Activated T-cell treated with anti-CD3 and anti-CD28 coated beads for 1 hour (primary cell): ENCODE measurements at places on chromosomes 12 and 14.

GRCh38 chr12:3336606-3337311, 154.2 kb upstream of the PRMT8 start:
- DNase-seq = no peak

DNA sequence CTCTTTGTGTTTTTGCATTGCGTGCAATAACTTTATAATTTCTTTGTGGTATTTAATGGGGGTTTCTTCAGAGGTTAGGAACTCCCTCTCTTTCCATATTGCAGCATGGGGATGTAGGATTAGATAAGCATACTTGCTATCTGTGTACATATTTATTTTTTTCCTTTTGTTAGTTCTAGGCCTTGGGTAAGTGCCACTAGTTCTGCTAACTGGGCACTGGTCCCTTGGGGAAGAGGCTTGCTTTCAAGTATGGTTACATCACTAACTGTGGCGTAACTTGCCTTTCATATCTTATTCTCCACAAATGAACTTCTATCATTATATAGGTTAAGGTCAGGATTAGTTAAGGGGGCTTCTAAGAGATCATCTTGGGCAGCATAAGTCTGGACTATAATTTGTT, 31.5 kb upstream of the SLCO1B3 start:
- DNase-seq = no peak

DNA sequence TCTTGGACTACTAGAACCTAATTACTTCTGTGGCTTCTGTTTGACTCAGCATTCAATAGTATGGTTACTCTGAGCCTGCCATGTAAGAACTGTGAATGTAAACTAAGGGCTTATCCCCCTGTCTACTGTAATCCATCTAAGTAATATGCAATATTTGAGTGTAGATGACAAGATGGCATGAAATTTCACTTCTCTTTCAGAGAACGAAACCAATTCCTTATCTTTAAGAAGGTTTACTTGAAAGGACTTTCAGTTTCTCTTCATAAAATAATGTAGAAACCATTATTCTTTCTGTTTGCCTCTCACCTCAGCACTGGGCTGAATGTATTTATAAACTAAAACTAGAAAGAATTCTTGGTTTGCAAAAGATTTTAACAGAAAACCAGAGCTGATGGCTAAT, 60.4 kb upstream of the ARID2 start:
- DNase-seq = no peak

DNA sequence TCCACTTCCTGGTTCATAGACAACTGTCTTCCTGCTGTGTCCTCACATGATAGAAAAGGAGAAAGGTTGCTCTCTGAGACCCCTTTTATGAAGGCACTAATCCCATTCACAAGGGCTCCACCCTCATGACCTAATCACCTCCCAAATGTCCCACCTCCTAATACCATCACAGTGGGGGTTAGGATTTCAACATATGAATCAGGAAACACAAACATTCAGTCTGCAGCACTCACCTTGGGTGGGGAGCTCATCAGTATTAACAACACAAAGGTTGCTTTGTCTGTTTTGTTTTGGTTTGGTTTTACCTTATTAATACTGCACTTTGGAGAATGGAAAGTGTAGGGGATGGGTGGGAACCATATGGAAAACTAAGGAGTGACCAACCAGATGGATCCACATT, 10.5 kb upstream of the SMCO2 start:
- no peak for DNase-seq

DNA sequence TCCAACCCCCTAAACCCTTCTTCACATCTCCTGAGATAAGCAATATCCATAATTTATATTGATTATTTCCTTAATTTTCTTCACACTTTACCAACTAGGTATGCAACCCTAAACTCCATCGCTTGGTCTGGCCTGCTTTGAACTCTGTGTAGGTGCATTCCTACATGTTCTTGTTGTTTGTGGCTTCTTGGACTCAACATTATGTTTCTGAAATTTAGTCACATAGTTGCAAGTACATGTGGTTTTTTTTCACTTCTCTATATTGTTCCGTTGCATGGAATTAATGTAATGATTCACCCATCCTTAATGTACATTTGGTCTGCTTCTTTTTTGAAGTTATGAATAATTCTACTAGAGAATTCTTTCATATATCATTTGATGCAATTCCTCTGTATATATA, 1.6 kb upstream of the TAS2R30 start:
- no peak for DNase-seq

DNA sequence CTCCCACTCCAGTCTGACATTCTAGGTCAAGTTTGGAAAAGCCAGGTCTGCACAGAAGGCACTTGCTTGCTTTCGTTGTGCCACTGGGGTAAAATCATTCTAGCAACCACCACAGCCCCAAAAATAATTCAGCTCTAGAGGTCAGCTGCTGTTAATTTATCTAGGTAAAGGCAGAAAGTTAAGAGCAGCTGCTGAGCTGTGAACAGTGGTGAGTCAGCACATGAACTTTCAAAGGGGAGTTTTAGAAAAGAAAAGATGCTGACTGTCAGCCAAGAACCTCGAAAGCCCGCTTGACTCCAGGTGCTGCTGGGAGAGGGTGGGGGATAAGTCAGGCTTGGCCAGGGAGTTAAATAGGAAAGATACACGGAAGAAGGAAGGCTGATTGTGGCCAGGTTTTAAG, 12.7 kb downstream of the CCDC197 start:
- no peak for DNase-seq

GRCh38 chr12:39883411-39883810, 222.5 kb downstream of the SLC2A13 start:
- no peak for DNase-seq

DNA sequence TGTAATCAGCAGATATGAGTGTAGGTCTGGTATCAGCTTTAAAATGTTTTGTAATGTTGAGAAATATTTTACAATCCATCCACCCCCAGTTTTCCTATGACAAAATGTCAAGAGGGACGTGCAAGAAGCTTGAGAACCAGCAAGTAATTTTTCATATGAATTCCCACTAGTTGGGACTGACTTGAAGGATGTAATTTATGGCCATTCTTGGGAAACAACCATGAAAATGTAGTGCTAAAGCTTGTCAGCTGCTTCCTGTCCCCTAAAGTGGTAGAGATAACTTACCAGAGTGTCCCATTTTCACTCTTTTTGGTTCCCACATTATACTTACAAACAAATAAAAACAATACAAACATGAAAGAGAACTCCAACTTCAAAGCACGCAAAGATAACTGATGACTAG, 63.9 kb downstream of the RERG start:
- no peak for DNase-seq

DNA sequence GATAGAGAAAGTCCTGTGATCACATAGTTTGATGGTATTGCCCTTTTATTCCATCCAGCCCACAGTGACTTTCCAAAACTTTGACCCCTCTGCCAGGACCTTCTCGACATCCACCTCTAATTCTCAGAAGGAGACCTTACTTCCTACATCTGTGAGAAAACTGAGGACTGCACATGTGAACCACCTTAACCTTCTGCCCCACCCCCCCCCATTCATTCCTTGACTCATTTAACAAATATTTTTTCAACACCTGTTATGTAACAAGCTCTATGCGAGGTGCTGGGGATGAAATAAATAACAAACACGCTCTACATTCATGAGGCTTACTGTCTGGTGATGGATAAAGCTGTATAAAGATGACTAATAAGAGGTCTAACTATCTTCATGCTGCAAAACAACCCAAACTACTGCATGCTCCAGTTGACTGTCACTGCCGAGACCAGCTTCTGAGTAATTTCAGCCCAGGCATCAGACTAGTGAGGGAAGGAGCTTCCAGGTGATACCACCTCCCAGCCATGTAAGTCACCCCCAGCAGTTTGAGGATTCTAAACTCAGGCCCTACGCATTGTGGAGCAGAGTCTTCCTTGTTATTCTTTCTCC, 1.9 kb upstream of the HAL start:
- DNase-seq = no peak

GRCh38 chr14:104392396-104393198, 187.0 kb upstream of the C14orf180 start:
- no peak for DNase-seq

- no peak for DNase-seq
These were observed 57.1 kb downstream of the SPTLC2 start for GRCh38 chr14:77559381-77559780.

GRCh38 chr14:33678005-33678404, 272.9 kb downstream of the EGLN3 start:
- no peak for DNase-seq

- DNase-seq = no peak
These were observed 6.4 kb upstream of the TBPL2 start for GRCh38 chr14:55446833-55447232.

DNA sequence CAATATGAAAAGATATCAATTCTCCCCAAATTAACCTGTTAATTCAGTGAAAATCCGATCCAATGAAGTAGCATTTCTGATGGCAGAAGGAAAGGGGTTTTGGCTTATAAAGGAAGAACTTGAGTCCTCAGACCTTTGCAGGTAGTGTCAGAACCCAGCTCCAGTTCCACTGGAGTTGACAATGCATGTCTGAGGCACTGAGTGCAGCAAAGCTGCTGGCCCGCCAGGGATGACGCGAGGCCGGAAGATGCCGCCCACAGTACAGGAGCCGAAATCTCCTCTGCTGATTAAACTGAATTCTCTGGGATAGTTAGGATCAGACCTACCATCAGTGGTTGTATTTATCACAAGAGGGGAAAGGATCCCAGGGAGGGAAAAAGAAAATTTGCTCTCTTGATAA, 220.7 kb downstream of the MSRB3 start:
- no peak for DNase-seq

DNA sequence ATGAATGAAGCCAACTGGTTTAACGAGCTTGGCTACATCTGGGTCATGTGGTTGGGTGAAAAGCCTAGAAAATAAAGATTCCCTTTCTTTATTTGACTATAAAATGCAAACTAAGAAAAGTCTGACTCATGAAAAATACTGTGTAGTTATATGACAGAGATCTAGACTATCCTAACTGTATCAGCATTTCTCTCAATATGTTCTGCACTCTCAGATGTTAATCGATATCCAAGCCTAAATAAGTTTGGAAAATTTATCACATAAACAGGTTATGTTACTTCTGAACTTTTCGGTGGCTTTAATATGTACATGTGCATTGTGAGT, 133.1 kb downstream of the DAAM1 start:
- DNase-seq = no peak

DNA sequence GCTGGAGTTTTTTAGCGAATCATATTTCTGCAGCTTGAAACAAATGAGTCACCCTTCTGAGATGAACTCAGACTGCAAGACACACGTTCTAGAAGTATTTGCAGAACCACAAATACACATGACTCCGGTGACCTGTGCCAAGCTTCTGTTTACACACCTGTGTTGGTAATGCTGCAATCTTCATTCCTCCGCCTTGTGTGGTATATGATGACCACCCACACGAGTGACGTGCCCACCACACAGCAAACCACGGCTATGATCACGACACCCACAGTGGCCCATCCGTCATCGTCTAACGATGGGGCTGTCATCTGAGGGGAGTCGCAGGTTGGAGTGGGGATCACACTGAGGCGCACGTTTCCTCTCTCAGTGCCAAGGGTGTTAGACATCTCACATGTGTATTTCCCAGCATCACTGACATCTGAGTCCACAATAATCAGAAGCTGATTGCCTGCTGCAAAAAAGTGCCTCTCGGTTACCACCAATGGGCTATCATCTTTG, 43.0 kb downstream of the LRIG3 start:
- no peak for DNase-seq

DNA sequence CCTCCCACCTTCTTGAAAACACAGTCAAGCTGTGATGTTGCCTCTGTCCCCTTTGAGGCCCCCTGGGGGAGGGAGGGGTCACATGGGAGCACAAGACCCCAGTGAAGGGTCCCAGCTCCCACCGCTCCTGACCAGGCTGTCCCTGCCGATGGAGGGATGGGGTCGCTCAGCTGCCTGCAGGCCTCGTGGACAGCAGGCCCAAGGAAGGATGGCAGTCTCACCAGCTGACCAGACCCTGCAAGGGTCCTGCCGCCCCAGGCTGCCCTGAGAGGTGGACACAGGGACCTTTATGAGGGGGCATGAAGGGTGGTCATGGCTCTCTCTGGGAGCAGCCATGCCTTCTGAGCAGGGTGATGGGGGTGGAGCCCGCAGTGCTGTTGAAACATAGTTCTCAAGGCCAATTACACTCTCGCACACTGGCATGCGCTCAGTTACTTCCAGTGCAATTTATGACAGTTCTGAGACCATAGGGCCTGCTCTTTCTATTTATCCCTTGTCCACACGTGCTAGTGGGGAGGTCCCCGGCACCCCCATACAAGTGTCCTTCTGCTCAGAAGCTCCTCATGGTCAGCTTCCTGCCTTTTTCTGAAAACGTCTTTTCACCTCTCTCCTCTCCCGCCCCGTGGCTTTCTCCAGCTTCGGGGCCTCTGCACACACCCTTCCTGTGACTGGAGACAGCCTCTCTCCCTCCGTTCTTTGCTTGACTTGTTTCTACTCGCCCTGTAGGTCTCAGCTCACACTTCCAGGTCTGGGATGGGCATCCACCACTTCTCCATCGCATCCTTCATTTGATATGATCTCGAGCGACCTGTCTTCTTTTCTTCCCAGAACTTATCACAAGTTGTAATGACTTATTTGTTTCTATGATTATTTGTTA, 313.1 kb downstream of the ADGRD1 start:
- no peak for DNase-seq

- no peak for DNase-seq
These were observed 77.9 kb downstream of the SPATA7 start for GRCh38 chr14:88463318-88463717.

GRCh38 chr12:6987956-6988553, 17.3 kb downstream of the EMG1 start:
- no peak for DNase-seq

- DNase-seq = no peak
These were observed 20.6 kb upstream of the PYGL start for GRCh38 chr14:50964683-50965390.

DNA sequence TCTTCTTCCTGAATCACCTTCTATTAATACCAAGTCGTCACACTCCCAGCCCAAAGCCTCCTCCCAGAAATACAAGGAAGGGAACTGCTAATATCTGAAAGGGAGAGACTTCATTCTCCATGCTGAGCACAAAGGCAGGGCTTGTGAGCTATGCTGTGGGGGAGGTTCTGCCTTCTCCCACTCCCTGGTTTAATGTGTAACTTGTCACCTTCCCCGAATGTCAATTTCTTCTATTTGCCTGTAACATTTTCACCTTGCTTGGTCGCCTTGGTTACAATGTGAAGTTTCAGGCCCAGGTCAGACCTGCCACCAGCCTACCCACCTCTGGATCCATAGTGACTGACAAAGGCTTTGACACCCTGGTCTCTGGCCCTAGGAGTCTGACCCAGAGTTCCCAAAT, 82.0 kb upstream of the ESRRB start:
- DNase-seq = no peak

GRCh38 chr12:110115675-110116074, 8.5 kb upstream of the IFT81 start:
- DNase-seq = no peak

DNA sequence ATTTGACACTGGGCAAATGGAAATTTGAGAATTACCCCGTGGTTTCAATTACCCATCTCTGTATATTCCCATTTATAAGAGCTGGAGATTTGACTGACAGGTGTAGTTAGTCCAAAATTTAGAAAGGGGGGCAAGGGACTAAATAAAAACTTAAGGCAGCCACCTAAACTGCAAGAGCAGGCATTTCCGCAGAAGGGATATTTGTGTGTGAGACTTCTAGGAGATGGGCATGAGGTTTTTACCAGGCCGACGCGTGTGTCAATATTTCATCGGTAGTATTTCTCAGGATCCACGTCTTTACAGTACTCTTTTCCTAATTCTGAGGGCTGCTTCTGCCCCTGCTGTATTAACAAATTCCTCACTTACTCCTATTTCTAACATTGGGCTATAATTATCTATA, 1.4 kb downstream of the FAR2 start:
- DNase-seq = no peak

- DNase-seq = no peak
These were observed 16.2 kb downstream of the PYGL start for GRCh38 chr14:50928002-50928635.
